IMR-90 (cell line): ENCODE measurements at places on chromosomes 4 and X.

- DNase-seq, result no peak
Measured at GRCh38 chrX:31132821-31133241, 61.0 kb upstream of the FTHL17 start.

GRCh38 chr4:118284169-118284568, 68.6 kb downstream of the PRSS12 start:
- peak; percentile 13 for DNase-seq

- peak; percentile 48 for DNase-seq
Measured at GRCh38 chrX:96704629-96705028, 20.0 kb downstream of the DIAPH2 start.

GRCh38 chr4:145533961-145534360, 52.3 kb downstream of the SMAD1 start:
- no peak for DNase-seq

DNA sequence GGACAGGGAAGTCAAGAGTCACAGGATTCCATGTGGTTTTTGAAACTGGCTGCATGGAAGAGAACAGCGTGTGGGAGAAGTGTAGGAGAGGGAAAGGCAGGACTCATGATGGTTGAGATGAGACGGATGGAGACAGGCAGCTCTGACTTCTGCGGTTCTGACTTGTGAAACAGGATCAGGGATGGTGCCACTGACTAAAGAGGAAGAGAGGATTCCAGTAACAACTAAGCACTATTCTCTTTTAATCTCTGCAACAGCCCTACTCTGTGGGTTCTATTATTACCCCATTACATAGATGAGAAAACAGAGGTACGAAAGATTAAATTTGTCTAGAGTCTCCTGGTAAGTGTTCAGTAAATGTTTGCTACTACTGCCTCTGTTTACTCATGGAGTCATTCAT, 156.3 kb downstream of the CBR4 start:
- DNase-seq, result no peak

- DNase-seq, result no peak
Measured at GRCh38 chrX:119421016-119421705, 22.0 kb downstream of the SLC25A43 start.

GRCh38 chr4:143667461-143667860, 33.0 kb downstream of the FREM3 start:
- peak; percentile 1 for DNase-seq

DNA sequence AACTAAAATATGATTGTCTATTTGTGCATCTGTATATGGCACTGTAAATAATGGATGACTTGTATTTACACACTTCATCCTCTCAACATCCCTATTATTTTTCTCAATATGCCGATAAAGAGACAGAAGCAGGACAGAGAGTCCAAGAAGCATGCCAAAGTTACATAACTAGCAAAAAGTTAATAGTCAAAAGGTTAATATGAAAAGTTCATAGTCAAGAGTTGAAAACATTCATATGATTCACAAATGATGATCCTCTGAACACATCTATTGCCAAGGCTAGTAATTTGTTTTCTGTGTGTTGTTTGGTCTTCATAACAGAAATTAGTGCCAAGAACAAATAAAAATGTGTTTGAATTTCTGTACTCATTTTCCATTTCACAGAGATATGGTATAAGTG, 231.0 kb downstream of the ADAMTS3 start:
- DNase-seq, result no peak

- DNase-seq, result peak; percentile 1
Measured at GRCh38 chrX:31931225-31931624, 859.4 kb upstream of the FTHL17 start.

DNA sequence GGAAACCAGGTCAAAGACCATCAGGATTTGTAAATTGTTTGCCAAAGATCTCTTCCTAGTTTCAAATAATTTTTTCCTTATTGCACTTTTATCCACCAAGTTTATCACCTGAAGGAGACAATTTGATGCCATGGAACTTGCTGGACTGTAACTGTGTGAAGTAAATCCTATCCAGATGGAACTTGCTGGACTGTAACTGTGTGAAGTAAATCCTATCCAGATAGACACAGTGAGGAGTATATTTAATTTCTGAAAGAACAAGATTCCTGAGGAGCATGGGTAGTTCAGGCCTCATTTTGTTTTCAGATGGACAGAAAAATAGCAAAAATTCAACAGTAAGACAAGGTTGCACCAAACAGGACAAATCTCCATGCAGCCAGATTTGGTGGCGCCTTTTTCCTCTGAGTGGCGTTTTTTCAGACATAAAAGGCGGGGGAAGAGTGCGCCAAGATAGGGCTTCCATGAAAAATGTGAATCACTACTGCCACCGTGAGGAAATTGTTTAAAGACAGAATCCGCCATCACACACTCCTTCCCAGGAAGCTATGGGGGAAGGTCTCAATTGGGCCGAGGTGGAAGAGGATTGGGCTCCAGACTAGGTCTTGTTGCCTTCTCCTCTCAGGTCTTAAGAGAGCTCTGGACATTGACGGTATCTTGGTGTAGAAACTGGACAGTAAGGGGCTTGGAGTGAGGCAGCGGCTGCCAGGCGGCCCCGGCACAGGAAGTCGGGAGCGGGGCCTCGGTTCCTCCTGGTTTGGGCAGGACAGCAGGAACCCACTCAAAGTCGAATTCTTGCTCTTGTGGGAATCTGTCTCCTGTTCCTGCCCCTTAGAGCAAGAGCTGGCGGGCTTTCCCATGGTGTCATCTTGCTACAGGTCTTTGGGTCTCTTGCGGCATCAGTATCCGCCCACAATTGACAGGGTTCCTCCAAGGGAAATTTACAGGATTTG, 234.7 kb downstream of the OR13H1 start:
- peak; percentile 76 for DNase-seq

DNA sequence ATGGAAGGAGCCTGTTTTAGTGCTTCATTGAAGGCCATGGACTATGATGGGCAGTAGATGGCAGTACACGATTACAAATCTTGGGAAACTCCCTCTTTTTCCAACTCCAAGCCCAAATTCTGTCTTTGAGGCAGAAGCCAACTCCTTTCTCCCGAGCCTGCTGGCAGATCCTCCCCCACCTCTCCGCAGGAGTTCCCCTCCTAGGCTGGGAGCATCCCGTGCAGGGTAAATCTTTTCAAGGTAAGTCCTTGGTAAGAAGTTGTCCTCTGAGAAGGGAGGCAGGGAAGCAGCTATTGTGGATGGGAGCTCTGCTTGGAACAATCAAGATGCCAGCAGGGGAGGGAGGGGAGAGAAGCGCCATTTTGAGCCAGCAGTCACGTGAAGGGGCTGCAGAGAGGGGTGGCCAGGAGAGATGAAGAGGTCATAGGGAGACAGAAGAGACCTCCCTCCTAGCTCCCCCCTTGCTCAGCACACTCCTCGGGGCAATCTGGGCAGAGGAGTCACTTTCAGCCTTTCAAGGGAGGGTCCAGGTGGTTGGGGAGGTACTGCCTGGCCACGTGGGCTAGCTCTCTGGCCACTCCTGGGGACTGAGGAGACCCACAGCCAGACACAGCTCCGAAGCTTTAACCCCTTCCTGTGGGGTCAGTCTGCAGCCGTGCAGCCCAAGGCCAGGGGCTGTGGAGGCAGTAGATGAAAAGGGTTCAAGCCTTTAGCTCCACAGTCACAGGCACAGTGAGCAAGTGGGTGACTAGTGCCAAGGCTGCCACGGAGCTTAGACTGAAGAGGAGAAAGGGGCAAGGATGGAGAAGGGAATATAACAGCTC, 9.6 kb downstream of the CC2D2A start:
- DNase-seq, result peak; percentile 89

DNA sequence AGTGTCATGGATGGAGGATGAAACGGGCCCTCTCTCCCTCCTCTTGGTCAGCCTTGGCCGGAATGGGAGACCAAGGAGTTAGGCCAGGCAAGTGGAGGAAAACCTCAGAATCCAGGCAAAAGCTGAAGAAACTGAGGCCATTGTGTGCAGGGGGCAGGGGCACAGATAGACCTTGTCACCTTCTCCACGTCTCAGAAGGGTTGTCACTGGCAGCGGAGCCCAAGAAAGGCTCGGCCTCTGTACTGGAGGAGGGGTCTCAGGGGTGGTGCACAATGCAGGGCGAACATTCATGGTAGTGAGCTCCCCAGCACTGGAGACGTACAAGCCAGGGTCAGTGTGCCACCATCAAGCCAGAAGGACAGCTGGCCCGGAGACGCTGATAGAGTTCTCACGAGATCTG, 139.5 kb downstream of the CPZ start:
- DNase-seq, result no peak

- no peak for DNase-seq
Measured at GRCh38 chr4:161664740-161665139, 499.1 kb downstream of the FSTL5 start.

GRCh38 chrX:137432609-137433008, 133.3 kb upstream of the ZIC3 start:
- DNase-seq, result no peak

- DNase-seq, result no peak
Measured at GRCh38 chr4:168701061-168701460, 204.2 kb downstream of the PALLD start.

- no peak for DNase-seq
Measured at GRCh38 chr4:6356076-6356560, 86.5 kb downstream of the WFS1 start.

GRCh38 chr4:102759831-102760644, 730 bp downstream of the MANBA start:
- peak; percentile 68 for DNase-seq

GRCh38 chr4:73776321-73776729, 36.0 kb downstream of the CXCL8 start:
- DNase-seq, result peak; percentile 81

DNA sequence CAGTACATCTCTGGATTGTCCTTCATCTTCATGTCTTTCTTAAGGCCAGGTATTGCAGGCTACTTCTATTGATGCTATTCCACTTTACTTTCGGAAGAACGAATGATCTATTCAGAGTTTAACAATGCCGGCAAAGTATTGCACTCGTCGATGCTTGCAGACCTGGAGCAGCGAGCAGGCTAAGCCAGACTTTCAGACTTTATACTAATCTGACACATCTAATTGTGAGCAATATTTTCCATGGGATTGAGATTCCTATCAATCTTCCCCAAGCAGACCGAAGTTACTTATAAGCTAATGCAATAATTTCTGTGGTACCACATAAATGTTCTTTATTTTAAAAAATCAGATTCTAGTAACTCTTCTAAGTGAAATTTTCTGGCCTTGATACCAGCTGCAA, 1.6 kb downstream of the EMCN start:
- no peak for DNase-seq

- DNase-seq, result peak; percentile 86
Measured at GRCh38 chrX:11470250-11470974, 177.2 kb downstream of the AMELX start.

GRCh38 chr4:183214912-183215488, 105.1 kb downstream of the CLDN22 start:
- no peak for DNase-seq

DNA sequence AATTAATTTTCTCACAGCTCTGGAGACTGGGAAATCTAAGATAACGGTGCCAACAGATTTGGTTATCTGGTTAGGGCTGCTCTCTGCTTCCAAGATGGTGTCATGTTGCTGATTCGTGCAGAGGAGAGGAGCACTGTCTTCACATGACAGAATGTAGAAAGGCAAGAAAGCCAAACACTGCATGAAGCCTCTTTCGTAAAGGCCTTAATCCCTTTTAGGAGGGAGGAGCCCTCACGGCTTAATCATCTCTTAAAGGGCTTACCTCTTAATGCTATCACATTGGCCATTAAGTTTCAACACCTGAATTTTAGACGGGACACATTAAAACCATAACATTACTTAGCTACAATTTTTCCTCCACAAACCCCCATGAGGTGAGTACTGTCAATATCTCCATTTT, 174.1 kb downstream of the COX18 start:
- DNase-seq, result no peak

GRCh38 chr4:153757407-153757806, 2.4 kb downstream of the RNF175 start:
- DNase-seq, result no peak

DNA sequence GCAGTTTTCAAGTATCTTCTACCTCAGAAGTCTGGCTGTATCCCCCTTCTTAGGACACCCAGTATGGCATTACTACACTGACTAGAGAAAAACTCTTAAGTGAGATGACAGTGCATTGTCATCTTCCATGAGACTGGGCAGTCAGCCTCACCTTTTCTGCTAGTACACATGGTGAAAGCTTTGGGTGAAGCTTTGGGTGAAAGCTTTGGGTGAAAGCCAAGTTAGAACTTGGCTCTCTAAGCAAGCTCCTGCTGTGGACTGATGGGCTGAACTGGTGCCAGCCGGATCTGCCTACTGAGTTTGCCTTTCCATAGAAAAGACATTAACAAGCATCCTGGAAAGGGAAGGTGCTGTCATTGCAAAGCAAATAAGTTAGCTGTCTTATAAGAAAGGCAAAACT, 8.8 kb downstream of the EPHA5 start:
- DNase-seq, result no peak

DNA sequence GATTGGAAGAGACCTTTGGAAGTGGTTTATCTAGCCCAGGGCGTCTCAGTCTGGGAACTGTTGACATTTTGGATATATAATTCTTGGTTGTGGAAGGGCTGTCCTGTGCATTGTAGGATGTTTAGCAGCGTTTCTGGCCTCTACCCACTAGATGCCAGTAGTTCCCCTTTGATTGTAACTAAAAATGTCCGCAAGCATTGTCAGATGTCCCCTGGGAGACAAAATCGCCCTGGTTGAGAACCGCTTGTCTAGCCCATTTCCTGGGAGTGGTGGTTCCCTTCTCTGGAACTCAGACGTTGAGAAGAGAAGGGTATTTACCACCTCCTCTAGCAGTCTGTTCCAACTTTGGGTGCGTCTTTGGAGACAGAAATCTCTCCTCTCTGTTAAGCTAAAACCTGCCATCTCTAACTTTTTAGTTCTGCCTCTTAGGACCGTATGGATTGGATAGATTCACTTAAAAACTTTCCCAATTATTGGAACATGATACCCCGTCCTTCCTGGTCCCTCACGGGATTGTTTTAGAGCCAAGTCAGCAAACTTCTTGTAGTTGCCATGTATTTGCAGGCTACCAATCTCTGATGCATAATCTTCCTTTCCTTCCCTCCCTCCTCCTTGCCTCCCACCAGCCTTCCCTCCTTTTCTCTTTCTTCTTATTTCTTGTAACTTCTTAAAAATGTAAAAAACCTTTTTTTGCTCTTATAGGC, 13.9 kb downstream of the TMEM165 start:
- peak; percentile 13 for DNase-seq

DNA sequence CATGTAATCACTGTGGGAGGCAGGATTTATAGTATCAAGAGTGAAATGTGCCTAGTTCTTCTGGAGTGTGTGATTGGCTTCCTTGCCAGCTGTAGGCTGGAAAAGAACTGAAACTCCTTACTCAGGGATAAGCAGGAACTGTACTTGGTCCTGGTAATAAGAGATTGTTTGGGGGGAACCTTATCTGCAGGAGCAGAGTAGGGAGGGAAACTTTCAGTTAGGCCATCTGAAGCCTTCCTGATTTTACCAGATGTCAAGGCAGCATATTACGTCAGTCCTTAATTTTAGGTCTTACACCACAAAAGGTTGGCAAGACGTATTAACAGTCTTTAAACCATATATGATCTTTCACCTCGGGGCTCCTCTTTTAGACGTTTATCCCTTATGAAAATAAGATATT, 231.5 kb upstream of the FMR1 start:
- no peak for DNase-seq

- DNase-seq, result no peak
Measured at GRCh38 chr4:77014256-77014655, 61.5 kb downstream of the CCNI start.

GRCh38 chrX:115606861-115607260, 45.9 kb downstream of the PLS3 start:
- no peak for DNase-seq
